CD4-positive, alpha-beta T cell treated with Interleukin-21 for 1 hour (primary cell): ENCODE measurements at places on chromosomes 2 and 18.

- no peak for DNase-seq
These were observed 128.9 kb downstream of the WDSUB1 start for GRCh38 chr2:159157361-159158209.

GRCh38 chr2:225008935-225009334 lies 33.3 kb downstream of the DOCK10 start:
- DNase-seq, result peak; percentile 33

DNA sequence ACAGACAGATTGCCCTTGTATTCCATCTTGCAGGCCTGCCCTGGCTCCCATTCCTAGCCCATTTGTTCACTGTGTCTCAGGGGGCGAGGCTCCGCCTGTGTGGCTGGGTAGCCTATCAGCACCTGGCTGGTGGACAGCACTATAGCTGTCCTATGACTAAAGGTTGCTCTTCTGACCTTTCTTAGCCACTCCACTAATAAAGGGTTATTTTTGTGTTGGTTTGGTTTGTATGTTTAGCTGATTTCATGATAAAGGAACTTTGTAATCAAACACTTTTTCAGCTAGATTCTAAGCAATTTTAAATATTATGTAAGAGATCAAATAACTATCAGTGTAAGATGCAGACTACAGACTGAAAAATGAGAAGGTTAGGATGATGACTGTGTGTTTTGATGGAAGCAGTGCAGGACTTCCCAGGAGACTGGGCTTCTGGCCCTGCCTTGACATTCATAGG lies 72.2 kb downstream of the CRIM1 start:
- DNase-seq, result no peak

DNA sequence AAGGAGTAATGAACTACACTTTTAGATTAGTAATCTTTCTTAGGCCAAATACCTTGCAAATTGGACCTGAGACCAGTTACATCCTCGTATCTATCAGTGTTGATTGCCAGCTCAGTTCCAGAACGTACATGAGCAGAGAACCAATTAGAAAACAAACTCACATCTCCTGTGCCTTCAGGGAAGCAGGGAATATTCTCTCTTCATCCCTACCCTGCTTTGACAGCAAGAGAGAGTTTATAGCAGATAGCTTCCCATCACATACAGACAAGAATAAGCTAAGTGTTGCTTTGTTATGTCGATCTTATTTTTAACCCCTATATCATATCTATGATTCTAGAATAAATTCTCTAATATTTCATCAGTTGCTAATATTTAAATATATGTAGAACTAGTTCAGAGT lies 181.8 kb downstream of the DSC3 start:
- no peak for DNase-seq

GRCh38 chr2:98508709-98509066 lies 64.0 kb downstream of the INPP4A start:
- DNase-seq, result peak; percentile 54

- DNase-seq, result no peak
These were observed 5.5 kb upstream of the HNRNPA3 start for GRCh38 chr2:177207101-177207500.

DNA sequence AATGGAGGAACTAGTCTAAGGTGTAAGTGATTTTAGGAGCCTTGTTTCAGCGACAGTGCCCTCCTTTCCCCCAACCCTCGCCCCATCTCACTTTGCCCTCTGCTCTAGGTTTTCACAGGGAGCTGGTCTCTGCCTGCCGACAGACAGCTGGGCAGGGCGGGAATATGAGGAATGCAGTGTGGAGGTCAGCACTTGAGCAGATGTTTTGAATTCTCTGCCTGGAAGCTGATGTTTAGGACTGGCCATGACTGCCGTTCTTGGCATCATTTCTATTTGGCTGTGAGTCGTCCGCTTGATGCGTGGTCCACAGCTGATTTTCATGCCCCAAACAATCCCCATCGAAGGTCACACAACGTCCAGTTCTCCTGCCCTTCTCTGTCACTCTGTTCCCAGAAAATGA lies 55.1 kb upstream of the SIX3 start:
- no peak for DNase-seq

GRCh38 chr18:41721103-41721790 lies 233.8 kb upstream of the PIK3C3 start:
- DNase-seq, result no peak
